ELR (cell line): ENCODE measurements at places on chromosomes 5 and 9.

DNA sequence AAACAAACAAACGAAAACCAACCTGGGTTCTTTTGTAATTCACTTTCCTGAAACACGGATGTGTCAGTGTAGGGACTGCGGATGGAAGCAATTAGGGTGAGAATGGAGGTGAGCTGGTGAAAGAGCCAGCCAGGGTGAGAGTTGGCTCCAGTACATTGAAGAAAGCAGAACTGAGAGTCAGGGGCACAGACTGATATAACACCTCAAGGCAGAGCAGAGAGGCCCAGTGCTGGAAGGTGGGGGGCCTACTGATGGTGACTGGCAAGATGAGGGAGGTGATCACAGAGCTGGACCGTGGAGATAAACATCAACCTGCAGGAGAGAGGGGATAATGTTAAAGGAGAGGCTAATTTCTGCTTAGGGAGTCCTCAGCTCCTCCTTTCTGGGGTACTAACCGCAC, 221.1 kb downstream of the MAN2A1 start:
- DNase-seq: no peak

DNA sequence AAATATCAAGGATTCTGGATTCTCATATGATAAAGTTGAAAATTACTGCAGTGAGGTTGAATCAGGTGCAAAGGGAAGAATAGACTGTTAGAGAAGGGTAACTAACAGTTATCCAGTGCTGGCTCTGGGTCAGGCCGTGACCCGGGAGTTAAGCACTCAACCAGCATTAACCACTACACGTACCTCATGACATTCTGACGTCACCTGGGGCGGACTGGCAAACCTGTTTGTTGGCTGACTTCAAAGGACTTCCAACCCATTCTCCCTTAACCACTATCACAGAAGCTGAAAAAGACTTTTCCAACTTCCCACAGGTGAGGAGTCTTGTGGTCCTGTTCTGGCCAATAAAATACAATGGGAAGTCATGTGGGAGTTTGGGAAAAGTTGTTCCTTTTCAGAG, 268.9 kb downstream of the ENC1 start:
- DNase-seq: no peak

- no peak for DNase-seq
Observed at GRCh38 chr5:38226091-38226490, 32.3 kb upstream of the EGFLAM start.

GRCh38 chr5:171387345-171387969, at the start of gene NPM1:
TSS of gene NPM1 (plus strand) at chr5:171387849. CDS start at chr5:171387949, 100 bp downstream.
- DNase-seq: peak; percentile 99

DNA sequence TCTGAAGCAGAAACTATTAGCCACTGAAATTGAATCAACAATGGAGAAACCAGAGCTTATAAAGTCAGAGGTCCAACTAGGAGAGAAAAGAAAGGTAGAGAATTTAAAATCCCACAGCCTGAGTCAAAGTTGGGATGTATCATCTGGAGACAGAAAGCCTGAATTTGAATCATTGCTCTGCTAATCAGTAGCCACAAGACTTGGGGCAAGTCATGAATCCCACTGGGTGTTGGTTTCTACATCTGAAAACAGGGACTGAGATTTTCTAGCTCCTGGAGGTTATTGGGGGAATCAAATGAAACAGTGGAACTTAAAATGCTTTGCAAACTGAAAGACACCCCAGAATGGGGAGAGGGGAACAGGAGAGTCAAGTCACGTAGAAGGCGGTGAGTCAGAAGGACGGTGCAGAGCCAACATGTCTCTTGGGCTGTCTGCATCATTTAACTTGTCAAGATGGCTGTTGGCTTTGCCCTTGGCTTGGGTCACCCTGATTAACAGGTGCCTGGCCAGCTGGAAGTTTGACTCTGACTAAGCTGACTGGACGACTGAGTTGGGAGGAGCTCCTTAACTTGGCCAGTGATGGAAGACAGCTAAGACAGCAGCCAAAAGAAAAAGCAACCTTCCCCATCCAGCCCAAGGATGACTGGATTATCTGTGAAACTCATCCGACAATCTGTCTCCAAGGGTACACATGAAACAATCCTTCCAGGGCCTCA, 60.6 kb upstream of the ADRA1B start:
- peak; percentile 27 for DNase-seq

DNA sequence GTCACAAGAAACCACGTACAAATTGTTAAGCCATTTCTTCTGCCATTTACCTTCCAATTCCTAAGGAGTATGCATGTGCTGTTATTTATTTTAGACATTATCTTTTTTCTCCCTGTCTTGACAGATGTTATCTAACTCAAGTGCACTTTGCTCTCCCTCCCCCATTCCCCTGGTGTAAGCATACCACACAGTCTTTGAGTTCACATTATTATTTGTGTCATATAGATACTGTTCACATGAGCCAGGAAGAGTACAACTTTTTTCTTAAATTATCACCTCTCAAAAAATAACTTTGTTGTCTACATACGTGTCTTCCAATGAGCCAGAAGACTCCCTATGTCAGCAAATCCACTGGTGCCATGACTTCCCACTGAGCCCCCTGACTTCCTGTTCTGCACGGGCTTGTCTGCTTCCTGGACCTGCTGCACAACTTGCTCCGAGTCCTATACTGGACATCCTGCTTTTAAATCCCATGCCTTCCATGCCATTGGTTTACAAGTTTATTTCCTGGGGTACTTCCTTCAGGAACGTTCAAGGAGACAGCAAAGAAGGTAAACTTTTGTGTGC, 19.9 kb upstream of the FAM120A start:
- DNase-seq: no peak

DNA sequence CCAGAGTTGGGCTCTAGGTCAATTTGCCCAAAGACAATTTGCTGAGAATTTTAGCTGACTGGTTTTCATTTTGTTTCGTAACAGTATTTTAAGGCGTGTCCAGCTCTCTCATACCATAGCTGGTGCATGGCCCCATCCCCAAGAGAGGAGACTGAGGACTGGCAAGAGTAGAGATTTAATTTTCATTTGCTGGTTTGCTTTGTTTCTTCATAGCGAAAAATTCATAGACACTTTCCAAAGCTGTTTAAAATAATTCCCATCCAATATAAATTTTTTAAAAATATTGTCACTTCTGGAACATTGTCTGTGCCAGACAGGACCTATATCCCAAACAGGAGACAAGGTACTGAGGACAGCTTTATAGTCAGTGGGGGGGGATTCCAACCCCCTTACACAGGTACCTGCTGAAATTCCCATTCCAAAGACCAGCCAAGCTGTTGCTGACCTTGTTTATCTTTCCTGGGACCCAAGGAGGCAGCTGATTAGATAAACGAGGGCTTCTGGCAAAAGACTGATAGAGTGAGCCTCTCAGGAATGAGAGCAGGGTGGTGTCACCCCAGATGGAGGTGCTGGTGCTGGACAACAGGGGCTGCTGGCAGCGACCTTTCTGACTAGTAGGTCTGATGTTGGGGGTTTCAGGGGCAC, 6.8 kb upstream of the ANGPTL2 start:
- no peak for DNase-seq

GRCh38 chr5:114223866-114224265, 138.0 kb upstream of the KCNN2 start:
- DNase-seq: peak; percentile 57

- no peak for DNase-seq
Observed at GRCh38 chr5:3542158-3542557, 53.5 kb upstream of the IRX1 start.

DNA sequence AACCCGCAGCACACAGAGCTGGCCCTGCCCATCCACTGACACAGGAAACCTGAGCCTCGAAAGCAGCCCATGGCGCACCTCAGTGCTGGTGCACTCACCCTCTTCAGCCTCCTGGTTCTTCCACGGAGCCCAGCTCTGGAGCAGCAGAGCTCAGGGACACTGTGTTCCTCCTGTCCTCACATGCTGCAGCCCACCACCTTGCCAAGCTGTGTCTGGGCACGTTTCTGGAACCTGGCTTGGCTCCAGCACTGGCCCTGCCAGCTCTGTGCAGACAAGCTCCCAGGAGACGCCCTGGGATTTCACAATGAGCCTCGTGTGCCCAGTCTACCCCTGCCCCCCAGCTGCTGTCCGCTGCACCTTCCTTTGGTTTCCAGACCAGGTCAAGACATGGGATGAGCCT, 119.5 kb downstream of the SYK start:
- no peak for DNase-seq

DNA sequence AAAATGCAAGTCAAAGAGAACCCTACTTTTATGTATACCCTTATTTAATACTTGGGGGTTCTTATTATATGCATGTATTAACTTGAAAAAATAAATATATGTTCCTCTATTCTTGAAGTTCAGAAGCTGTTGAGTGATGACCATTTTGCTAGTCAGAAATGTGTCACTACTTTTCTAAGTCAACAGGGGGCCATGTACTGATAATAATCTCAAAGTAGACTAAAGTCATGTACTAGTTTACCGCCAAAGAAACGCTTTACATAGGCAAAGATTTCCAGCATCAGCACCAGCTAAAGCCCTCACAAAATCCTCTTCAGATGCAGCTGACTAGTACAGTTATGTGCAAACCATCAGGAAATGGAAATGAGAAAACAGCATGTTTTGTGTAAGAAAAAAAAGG, 5.7 kb upstream of the BHMT start:
- peak; percentile 18 for DNase-seq

GRCh38 chr5:69284203-69284602, 48.4 kb downstream of the CCDC125 start:
- DNase-seq: no peak

GRCh38 chr5:164652276-164652660, 1146.8 kb downstream of the MAT2B start:
- no peak for DNase-seq

GRCh38 chr9:28155067-28155466, 581.8 kb upstream of the C9orf72 start:
- DNase-seq: no peak

DNA sequence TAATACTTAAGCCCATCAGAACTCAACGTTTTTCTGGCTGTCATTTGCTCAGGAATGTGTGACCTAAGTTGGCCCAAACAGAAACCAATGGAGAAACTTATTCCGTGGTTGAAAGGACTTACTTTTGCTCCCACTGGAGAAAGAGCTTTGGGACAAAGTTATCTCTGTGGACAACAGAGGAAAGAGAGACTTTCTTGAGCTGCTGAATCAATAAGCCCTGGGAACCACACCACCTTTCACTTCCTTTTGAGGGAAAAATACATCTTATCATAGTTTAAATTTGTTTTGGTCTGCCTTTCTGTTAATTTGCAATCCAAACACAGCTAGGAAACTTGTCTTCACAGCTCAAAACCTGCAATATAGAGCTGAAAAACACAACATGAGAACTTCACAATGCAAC, 62.8 kb upstream of the VCAN start:
- DNase-seq: no peak

GRCh38 chr9:129040113-129040643, 3.8 kb downstream of the MIGA2 start:
- no peak for DNase-seq

DNA sequence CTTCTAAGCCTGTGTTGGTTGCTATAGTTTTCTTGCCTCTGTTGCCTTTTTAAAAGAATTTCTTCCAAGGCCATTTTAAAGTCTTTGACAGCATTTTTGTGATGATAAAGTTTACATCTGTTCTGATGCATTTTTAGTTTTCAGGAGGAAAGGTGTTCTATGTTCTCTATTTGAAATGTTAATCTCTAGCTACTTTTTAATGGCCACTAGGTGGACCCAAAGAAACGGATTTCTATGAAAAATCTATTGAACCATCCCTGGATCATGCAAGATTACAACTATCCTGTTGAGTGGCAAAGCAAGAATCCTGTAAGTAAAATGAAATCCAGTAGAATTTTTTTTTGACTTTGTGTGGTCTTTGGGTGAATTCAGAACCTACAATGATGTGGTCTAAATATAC, 60.2 kb downstream of the MELK start:
- DNase-seq: peak; percentile 49
